Psoas muscle (tissue), 8 donors: ENCODE measurements at places on chromosomes 5 and 9. TPM values are rescaled to one million over a fixed set of nuclear protein-coding genes. Genes with fewer than 3 reads are reported as not detected.

The PRPF4 gene
- total RNA-seq, result 10.9 TPM

The CTSL gene
- 56.0 TPM for total RNA-seq

The SPRY4 gene
- 6.2 TPM for total RNA-seq

The RBM22 gene
- 26.0 TPM for total RNA-seq

The TAL2 gene
- 2.3 TPM for total RNA-seq

The PTGER4 gene
- 6.5 TPM for total RNA-seq

The ECSCR gene
- total RNA-seq, result 7.9 TPM

The DMRT3 gene
- not detected for total RNA-seq

The CD180 gene
- total RNA-seq, result 0.36 TPM

The SLC25A46 gene
- total RNA-seq, result 67.1 TPM

The DRD1 gene
- not detected for total RNA-seq

The TLE4 gene
- 25.3 TPM for total RNA-seq

The TAF1L gene
- not detected for total RNA-seq

The MAP1B gene
- 8.5 TPM for total RNA-seq

The ANKRD34B gene
- total RNA-seq, result not detected

The PCDHGA12 gene
- 4.7 TPM for total RNA-seq

The CDC20B gene
- total RNA-seq, result not detected

The IFNA21 gene
- total RNA-seq, result not detected

The KCNMB1 gene
- 0.28 TPM for total RNA-seq

The INSL6 gene
- total RNA-seq, result not detected

The PCDHB12 gene
- total RNA-seq, result 0.73 TPM

The PCDHGA9 gene
- 3.5 TPM for total RNA-seq

The CXXC5 gene
- 88.3 TPM for total RNA-seq

The MAST4 gene
- total RNA-seq, result 9.8 TPM

The KIF12 gene
- total RNA-seq, result not detected

The LCN12 gene
- 1.5 TPM for total RNA-seq

The SLC36A3 gene
- not detected for total RNA-seq

The TMC1 gene
- total RNA-seq, result not detected

The SPAAR gene
- total RNA-seq, result 4.6 TPM

The FOXD4L3 gene
- not detected for total RNA-seq

The PCDHB10 gene
- total RNA-seq, result 0.26 TPM

The PCDHGA6 gene
- 2.5 TPM for total RNA-seq

The FRRS1L gene
- not detected for total RNA-seq

The ABO gene
- 0.83 TPM for total RNA-seq

The CDC23 gene
- 13.6 TPM for total RNA-seq

The ST8SIA4 gene
- 0.77 TPM for total RNA-seq

The WDR5 gene
- 34.1 TPM for total RNA-seq

The EPB41L4B gene
- total RNA-seq, result 1.8 TPM

The NUTM2G gene
- not detected for total RNA-seq

The CTNND2 gene
- 0.14 TPM for total RNA-seq

The DCP2 gene
- 27.3 TPM for total RNA-seq

The SCGB3A2 gene
- total RNA-seq, result not detected
